Stimulated activated CD4-positive, alpha-beta T cell treated with anti-CD3 and anti-CD28 coated beads, TNF-alpha, amount 100 ng/mL, for 24 hours (primary cell): ENCODE measurements at places on chromosomes 11 and 22.
A peak's percentile ranks its signal among the peaks of the same experiment; 100 is the strongest.

GRCh38 chr11:68601147-68601546 lies 83.2 kb upstream of the GAL start:
- no peak for DNase-seq

GRCh38 chr11:97087419-97087818 lies 697.6 kb downstream of the JRKL start:
- DNase-seq: no peak

- no peak for DNase-seq
Observed at GRCh38 chr11:6387811-6388599, 2.3 kb upstream of the SMPD1 start.

DNA sequence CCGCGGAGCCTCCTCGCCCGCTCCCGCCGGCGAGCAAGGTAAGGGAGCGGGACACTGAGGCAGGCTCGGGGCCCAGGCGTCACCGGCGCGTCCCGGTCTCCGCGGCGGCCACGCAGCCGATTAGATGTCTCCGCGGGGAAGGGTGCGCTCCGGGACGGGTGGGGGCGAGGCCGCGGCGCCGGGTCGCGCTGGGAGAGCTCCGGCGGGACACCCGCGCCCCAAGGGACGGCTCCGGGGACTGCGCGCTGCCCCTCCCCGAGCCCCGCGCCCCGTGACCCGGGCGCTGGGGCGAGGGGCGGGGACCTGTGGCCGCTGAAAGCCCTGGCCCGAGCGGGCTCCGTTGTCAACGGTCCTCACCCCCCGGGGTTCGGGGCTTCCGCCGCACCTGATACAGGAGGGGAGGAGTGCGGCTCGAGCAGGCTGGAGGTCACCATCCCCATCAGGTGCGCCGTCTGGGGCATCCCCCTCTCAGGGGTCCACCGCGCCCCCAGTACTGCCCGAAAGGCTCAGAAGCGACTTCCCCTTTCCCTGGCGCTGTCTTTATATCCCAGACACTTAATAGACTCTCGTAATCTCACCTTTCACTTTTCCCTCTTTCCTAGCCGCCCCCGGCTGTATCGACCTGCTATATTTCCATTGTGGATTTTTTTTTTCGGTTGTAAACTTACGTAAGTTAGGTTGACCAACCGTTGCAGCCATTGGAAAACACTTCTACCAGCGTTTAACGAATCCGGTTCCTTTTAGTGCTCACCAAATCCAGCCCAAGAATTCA lies 573 bp downstream of the PPFIA1 start:
- DNase-seq: peak; percentile 2

- no peak for DNase-seq
Observed at GRCh38 chr11:132127900-132128288, 757.5 kb downstream of the NTM start.

DNA sequence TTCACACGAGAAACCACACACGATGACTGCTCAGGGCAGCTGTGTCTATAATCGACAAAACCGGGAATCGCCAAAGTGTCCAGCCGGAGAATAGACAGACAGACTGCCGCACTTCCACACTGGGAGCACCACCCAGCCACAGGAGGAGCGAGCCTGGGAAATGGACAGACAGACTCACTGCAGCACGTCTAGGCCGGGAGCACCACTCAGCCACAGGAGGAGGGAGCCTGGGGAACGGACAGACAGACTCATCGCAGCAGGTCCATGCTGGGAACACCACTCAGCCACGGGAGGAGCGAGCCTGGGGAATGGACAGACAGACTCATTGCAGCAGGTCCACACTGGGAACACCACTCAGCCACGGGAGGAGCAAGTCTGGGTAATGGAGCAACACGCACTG lies 137.2 kb downstream of the BRD1 start:
- DNase-seq: no peak

DNA sequence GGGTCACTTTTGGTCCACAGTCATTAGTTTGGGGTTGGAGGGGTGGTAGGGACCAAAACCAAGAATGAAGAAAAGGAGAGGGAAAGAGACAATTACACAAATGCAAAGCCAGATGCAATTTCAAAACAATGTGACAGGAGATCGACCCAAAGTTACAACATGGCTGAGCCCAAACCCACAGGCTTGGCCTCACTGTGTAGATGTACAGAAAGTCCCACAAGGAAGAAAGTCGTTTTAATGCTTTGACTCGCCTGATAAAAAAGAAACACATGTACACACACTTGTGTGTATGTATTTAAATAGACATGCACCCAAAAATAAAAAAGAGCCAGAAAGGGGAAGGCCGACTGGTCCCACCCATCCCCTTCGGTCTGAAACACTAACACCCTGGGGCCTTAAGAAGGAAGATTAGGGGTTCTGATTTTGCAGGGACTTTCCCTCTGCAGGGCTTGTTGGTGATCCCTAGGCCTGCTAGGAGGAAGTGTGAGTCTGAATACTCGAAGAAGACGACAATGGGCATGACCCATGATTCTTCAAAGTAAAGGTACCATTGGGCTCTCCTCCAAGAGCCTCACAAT lies 104.1 kb downstream of the ETS1 start:
- DNase-seq: no peak

- DNase-seq: peak; percentile 28
Observed at GRCh38 chr11:12110714-12111548, 541 bp downstream of the MICAL2 start.

- no peak for DNase-seq
Observed at GRCh38 chr22:25797498-25798290, 55.7 kb downstream of the MYO18B start.

GRCh38 chr22:38733724-38734381 lies 21.9 kb downstream of the SUN2 start:
- no peak for DNase-seq

DNA sequence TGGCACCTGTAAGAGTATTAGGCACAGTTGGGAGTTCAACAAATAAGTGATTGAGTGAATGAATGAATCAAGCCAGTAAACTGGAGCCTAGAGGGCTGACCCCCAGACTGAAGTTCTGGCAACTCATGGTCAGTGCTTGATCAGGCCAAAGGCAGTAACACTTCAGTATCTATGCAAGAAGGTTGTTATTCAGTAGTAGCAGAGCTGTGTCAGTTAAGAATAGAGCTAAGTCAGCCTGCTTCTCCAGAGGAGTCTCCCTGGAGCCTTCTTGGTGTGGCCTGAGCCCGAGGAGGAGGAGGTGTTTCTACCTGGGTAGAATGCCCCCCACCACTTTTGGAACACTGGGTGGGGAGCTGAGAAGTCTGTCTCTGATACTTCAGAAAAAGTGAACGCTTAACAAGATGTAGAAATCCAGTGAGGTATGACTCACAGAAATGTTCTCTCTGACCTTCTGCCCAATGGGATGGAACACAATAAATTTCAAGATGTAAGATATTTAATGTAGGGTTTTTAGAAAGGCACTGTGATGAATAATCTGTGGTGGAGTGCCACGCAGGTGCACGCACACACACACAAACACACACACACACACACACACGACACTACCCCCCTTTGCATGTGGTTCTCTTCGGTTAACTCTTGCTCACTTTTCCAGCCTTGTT lies 219.9 kb downstream of the HIPK3 start:
- no peak for DNase-seq

DNA sequence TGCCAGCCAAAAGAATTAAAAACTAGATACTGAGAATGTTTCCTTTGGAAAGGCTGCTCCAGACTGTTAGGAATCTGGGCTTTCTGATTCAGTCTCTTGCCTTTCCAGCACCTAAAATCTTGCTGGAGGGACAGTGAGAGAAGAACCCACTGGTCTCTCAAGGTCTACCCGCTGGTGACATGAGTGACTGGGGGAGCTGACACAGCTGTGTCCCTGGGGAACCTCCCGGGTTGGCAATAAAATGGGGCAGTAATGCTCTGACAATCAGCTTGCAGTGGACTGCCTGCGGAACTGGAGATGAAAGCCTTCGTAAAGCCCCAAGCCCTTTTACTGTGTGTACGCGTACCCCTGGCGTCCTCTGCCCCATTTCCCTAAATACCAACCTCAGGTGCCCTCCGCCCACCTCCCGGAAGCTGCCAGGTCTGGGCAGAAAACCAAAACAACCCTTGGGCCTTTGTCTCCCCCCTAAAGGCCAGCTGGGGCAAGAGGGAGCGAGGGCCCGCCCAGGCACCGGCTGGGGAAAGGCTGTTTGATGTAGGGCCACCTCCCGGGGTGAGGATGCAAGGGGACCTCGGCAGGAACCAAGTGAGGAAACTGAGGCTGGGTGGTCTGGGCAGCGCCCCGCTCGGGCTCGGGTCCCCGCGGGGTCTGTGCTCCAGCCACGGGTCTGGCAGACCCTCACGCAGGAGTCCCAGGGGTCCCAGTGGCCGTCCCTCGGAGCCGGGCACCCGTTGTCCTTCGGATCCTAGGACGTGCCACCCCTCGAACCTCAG lies 741 bp downstream of the CARS1 start:
- no peak for DNase-seq

DNA sequence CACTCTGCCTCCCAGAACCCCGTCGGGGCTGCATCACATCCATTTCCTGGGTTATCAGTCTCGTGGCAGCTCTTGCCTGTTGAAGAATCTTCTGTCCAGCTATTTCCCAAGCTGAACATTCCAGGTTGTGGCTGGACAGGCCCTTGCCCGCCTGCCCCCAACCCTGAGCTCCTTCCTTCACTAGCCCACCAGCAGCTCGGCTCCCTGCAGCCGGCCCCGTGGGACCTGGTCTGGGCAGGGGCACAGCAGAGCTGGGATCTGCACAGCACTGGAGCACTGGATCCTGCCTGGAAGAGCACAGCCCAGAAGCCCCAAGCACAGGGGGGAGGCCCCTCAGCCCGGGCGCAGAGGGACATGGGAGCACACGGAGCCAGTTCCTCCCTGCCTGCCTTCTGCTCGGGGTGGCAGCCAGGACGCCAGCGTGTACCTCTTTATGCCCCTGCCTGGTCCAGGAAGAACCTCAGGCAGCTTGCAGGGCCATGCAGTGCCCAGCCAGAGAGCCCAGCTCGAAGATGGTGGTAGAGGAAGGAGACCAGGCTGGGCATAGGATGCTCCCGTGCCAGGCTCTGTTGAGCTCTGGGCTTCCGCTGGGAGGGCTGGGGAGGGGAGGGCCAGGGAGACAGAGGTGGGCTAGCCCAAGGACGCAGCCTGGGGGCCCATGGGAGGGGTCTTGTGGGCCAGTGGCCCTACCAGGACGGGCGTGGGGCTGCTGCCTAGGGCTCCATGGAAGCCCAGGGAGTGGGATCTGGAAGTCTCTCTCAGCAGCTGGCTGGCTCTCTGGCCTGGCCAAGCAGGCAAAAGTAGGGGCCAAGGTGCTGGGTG lies 16.6 kb upstream of the GNB1L start:
- no peak for DNase-seq
